Stimulated activated CD4-positive, alpha-beta T cell treated with anti-CD3 and anti-CD28 coated beads, Interleukin-1b, Interleukin-23, amount 100 ng/mL, for 1 hour (primary cell): ENCODE measurements at places on chromosomes 2 and 18.

GRCh38 chr18:35470435-35470834, 27.3 kb downstream of the INO80C start:
- no peak for DNase-seq

GRCh38 chr2:195563857-195564512, 93.0 kb upstream of the SLC39A10 start:
- no peak for DNase-seq

- no peak for DNase-seq
Observed at GRCh38 chr2:234814374-234814773, 137.4 kb upstream of the SH3BP4 start.

GRCh38 chr2:189527041-189527750, 53.4 kb downstream of the SLC40A1 start:
- DNase-seq, result no peak

DNA sequence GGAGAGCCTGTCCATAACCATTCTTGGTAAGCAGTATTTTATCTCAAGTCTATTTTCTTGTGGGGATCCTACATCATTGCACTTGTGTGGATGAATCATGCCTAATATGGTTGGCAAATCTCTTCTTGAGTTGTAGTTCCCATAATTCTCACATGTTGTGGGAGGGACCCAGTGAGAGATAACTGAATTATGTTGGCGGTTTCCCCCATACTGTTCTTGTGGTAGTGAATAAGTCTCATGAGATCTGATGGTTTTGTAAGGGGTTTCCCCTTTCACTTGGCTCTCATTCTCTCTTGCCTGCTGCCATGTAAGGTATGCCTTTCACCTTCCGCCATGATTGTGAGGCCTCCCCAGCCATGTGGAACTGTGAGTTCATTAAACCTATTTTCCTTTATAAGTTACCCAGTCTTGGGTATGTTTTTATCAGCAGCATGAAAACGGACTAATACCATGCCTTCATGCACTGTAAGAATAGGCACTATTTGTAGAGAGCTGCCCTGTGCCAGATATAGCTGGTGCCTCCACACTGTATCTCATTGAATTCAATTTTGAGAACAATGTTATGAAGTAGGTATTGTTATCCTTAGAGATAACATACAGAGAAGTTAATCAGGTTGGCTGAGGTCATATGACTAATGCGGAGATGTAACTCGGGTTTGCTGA, 148.3 kb downstream of the PLCL1 start:
- DNase-seq, result no peak

DNA sequence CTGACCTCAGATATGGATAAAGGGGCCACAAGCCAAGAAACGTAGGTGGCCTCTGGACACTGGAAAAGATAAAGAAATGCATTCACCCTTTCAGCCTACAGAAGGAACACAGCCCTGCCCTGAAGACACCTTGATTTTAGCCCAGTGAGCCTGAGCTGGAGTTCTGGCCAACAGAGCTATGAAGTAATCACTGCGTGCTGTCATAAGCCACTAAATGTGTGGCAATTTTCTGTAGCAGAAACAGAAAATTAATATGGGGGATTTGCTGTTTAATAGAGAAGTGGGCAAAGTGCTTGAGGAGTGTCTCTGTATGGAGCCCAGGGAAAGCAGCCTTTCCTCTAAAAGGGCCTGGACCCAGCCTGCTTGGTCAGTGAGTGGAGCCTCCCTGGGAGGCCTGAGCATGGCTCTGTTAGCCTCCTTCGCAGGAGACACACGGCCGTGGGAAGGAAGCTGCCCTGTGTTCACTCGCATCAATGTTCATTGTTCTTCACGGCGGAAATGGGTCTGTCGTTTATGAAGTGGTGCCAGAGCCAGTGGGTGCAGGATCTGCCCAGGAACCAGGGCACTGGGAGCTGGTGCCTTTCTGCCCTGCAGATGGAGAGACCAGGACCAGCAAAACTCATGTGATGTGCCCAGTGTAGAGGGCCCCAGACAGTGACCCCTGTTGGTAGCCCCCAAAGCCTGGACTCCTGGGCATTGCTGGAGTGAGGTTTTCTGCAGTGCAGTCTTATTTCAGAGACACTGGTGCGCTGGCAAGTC, 268.9 kb downstream of the NDUFA10 start:
- no peak for DNase-seq
